Stimulated activated CD4-positive, alpha-beta T cell treated with anti-CD3 and anti-CD28 coated beads, Interleukin-4, amount 100 ng/mL, for 1 hour (primary cell): ENCODE measurements at places on chromosomes 7 and 10.

DNA sequence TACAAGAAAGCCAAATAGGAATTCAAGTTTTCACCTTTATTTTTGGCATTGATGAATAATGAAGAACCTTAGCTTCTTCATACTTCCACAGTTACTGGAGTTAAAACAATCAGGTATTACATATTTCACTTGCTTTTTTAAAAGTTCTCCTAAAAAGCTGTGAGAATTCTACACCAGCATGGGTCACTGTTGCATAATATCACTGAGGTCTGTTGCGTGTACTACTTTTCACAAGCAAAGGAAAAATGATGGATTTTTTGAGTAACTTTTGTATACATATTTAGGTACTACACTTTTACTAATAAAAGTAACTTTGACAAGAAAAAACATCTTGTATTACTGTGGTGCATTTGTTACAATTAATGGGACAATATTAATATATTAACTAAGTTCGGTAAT, 15.2 kb downstream of the FAM24B start:
- no peak for DNase-seq

DNA sequence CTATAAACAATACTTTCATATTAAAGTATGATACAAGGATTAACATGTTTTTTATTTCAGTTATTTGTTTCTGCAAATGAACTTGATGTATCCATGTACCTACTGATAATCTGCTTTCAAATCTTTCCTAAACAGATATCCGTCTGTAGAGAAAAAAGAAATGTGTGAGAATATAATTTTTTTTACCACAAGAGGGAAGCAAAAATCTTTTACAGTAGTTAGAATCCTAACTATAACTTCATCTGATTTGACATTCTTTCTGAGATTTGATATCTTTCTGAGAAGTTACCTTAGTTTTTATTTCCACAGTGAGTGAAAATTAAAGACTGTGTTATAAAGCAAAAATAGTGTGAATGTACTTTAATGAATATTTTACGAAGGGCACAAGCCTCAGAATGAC, 203.9 kb upstream of the PCLO start:
- no peak for DNase-seq

DNA sequence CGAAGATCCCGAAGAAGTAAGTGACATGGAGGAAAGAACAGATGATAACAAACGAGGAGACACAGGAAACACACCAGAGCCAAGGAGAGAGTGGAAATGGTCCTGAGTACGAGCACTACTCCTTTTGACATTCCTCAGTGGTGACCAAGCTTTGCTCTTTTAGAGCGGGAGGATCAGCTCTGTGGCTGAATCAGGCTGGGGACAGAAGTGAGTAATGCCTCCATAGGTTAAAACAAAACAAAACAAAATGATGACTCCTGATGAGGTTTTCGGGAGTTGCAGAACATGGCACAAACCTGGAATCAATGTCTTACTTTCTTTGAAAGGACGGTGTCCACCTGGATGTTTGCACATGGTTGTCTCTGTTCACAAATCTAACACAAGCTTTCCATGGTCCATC, 30.3 kb upstream of the TCF7L2 start:
- DNase-seq: no peak

DNA sequence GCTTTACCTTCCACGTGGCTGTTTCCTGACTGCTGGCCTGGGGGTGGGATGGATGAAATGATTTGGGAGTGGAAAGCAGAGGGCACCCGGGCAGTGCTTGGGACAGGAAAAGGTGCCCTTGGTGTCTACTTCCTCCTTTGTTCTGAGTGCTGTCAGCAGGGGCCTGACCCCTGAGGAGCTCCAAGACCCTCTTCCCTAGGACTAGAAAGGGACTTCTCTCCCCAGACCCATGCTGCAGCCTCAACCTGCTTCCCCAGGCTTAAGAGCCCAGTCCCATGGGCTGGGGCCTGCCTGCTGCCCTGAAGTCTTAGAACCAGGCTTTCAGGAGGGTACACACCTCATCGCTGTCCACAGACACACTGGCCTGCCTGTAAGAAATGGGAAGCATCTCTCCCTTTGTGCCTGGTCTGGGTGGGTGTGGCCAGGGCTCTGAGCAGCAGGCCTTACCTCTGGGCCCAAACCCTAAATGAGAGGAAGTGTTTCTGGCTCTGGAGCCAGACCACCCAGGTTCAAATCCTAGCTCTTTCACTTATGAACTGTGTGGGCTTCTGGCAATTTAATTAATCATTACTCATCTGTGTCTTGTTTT, 12.9 kb downstream of the CDH23 start:
- no peak for DNase-seq

- no peak for DNase-seq
Measured at GRCh38 chr10:80491251-80492102, 37.4 kb downstream of the TSPAN14 start.

DNA sequence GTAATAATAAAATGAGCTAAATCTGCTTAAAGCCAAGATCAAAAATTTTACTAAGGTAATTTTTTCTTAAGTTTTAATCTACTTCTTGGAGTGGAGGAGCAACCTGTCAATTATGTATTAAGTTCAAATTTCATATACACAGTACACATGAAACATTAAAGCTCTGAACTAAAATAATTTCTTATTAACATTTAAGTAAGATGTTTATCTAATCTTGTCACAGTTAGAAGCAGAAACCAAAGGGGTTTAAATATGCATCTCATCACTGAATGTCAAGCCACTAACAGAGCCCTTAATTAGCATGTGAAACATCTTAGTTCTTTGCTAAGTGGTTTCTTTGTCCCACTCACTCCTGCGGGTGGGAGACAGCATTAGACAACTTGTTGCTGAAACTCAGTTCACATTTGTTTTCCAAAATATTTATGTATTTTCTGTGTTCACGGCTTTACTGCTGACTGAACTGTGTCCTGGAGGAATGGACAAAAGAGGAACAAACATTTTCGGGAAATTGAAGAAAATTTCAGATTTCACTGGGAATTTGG, 130.9 kb upstream of the MBL2 start:
- DNase-seq: no peak
